Activated CD4-positive, alpha-beta T cell treated with anti-CD3 and anti-CD28 coated beads, Interleukin-2, Interleukin-6, amounts not matched to agents 100 ng/mL and 50 ng/mL, durations not matched to agents 16 hours and 8 hours (primary cell): ENCODE measurements at places on chromosomes 16 and 17.
A peak's percentile ranks its signal among the peaks of the same experiment; 100 is the strongest.

- DNase-seq, result no peak
Measured at GRCh38 chr16:77793417-77793816, 5.1 kb downstream of the VAT1L start.

DNA sequence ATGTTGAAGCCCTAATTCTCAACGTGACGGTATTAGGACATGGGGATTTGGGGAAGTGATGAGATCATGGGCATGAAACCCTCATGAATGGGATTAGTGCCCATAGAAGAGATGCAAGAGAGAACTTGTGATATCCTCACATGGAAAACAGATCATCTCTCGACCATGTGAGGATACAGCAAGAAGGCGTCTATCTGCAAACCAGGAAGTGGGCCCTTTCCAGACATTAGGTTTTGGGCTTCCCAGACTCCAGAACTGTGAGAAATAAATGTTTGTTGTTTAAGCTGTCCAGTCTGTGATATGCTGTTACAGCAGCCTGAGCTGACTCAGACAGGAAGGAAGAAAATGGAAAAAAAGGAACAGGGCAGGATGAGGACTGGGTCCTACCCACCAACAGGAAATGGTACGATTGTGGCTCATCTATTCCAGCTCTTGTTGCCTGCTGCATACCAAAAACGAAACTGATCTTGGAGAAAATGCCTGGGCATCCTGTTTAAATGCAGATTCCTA, 21.9 kb upstream of the SSTR2 start:
- peak; percentile 57 for DNase-seq

DNA sequence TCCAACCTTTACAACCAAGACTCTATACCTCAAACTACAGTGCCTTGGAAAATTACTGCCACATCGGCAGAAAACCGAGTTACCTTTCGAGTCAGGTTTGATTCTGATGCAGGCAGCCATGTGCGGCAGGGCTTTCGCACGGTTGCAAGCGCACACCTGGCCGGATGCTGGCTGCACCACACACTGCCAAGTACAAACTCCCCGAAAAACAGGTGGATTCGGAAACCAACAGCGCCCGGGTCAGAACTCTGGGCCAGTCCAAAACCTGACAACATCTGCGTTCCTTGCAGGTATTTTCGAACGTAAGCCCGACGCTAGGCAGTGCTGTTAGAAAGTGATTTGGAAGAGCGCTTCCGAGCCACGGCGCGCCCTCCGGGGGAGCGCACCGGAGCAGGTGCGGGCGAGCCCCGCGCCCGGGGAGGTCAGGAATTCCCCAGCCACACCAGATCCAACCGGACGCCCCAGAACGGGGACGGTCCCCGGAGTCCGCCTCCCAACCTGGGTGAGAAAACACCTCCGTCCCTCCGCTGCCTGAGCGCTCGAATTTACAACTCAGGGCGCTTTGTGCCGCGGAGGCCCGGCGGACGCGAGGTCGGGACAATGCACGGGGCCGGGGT, 1.2 kb downstream of the USP7 start:
- peak; percentile 55 for DNase-seq

GRCh38 chr17:75115555-75115954, 5.8 kb downstream of the ARMC7 start:
- DNase-seq, result no peak

GRCh38 chr16:49514073-49514980, 140.7 kb downstream of the C16orf78 start:
- no peak for DNase-seq

GRCh38 chr17:81066072-81066471, 31.1 kb downstream of the BAIAP2 start:
- no peak for DNase-seq

GRCh38 chr17:32570081-32570396, 83.2 kb downstream of the CDK5R1 start:
- no peak for DNase-seq

- DNase-seq, result no peak
Measured at GRCh38 chr17:61494325-61495160, 42.3 kb downstream of the TBX4 start.

DNA sequence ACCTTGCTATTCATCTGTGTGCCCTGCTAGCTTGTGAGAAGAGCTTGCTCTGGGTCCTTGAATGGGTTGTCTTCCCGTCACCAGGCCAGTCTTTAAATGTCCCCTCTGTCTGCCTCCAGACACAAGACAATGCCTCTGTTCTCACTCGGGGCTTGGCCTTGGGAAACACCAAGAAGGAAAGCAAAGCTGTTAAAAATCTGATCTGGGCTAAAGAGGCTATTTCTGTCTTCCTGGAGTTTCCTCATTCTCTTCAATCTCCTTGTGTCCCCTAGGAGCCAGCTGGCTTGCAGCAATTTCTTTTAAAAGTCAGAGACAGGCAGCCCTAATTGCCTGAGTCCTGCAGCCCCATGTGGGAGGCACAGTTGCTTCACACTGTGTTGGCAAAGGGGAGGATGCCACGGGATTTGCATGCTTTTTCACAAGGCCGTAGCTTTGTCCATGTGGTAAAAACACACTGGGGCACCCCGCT, 2.5 kb downstream of the DNAI2 start:
- no peak for DNase-seq

DNA sequence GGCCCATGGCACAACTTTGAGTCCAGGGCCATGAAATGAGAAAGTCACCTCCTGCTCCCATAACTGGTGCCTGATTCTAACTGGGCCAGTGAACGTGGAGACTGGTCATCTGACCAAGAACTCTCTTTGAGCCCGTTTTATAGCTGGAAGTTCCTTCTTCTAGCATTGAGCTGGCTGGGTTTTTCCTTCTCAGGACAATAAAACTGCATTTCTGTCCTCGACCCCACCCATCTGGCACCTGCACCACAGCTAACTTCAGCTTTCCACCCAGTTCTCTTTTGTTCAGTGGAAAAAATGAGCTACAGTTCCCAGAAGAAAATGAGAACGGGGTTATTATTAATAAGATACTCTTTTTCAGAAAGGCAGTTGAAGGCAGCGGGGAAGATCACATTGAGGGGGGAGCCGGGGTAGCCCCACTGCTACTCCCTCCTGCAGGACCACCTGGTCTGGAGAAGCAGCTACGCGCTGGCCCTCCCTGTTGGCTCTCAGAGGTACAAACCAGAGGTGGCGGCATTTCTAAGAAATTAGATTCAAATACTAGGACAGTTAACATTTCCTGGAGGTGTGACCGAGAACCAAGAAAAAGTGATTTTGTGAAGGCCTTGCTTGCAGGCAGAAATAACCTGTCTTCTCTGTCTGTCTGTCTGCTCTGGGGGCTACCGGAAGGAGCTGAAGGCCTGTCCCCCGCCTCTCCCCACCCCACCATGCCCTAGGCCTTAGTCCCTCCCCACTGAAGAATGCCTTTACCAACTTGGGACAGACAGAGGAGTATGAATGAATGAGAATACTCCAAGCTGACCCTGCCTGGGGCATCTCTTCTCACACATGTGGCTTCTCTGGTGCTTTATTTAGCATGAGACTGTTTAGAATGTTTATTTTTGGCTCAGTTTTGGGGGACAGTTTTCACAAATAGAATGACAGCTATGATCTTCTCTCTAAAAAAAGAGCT, 123.9 kb downstream of the XYLT1 start:
- peak; percentile 63 for DNase-seq

DNA sequence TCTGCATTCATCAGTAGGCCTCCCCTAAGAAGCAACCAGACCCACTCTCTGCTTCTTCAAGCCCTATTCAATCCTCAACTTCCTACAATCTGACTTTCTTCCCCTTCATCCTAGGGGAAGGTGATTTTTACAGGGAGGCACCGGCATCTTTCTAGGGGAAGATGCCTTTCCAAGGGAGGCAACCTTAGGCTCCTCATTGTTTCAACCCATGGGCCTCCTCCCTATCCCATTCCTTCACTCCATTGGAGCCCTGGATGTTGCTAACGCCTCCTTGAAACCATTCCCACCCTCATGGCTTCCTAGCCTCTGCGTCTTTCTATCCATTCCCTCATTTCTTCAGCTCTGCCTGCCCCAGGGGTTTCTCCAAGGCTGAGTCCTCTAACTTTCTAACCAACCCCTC, 2.7 kb upstream of the CUEDC1 start:
- DNase-seq, result no peak

GRCh38 chr17:42167807-42168206, 13.0 kb upstream of the RAB5C start:
- no peak for DNase-seq

- DNase-seq, result no peak
Measured at GRCh38 chr16:6105115-6105514, 1007.5 kb upstream of the EEF2KMT start.

DNA sequence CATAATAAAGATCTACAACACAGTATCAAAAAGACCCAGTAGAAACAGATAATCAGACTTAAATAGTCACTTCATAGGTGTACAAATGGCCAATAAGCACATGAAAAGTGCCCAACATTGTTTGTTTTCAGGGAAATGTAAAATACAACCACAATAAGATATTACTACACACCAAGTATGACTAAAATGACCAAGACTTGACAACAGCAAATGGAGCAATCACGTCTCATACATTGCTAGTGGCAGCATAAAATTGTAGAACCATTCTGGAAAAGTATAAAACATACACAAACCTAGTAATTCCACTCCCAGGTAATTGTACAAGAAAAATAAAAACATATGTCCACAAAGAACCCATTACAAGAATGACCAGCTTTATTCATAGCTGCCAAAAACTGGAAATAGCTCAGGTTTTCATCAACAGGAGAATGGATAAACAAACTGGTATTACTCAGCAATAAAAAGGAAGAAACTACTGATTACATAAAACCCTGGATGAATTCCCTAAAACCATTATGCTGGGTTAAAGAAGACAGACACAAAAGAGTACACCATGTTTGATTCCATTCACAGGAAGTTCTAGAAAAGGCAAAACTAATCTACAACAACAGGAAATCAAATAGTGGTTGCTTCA, 85.6 kb downstream of the TTC19 start:
- DNase-seq, result no peak

DNA sequence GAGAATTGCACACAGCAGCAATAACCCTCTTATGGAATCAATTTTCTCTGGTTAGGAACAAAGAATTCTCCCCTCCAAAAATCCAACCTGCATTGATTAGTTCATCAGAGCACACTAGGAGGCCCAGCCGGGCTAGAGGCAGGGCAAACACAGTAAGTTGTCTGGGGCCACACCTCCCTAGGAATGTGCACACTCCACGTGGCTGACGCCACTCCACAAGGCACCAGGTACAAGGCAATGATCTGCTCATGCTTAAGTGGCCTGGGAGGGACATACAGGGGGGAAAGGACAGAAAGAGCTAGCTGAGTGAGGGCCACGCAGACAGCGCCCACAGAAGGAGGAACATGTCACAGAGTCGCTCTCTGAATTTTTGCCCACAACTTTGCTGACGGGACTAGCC, 107.6 kb downstream of the SLC39A11 start:
- DNase-seq, result no peak

GRCh38 chr17:63286254-63286653, 159.9 kb downstream of the CYB561 start:
- no peak for DNase-seq

GRCh38 chr17:49574945-49575678, 559 bp upstream of the NXPH3 start:
- no peak for DNase-seq

DNA sequence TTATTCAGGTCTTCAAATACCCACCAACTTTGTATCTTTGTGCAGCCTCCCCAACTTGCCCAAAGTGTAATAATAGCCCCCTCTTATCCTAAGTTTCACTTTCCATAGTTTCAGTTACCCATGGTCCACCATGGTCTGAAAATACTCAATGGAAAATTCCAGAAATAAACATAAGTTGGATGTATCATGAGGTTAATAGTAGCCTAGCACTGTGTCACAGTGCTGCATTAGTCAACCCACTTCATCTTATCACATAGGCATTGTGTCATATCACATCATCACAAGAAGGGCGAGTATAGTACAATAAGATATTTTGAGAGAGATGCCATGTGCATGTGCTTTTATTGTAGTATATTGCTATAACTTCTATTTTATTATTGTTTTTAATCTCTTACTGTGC, 21.9 kb downstream of the OMG start:
- DNase-seq, result no peak

GRCh38 chr17:80829166-80829813, 162.4 kb upstream of the CHMP6 start:
- no peak for DNase-seq

DNA sequence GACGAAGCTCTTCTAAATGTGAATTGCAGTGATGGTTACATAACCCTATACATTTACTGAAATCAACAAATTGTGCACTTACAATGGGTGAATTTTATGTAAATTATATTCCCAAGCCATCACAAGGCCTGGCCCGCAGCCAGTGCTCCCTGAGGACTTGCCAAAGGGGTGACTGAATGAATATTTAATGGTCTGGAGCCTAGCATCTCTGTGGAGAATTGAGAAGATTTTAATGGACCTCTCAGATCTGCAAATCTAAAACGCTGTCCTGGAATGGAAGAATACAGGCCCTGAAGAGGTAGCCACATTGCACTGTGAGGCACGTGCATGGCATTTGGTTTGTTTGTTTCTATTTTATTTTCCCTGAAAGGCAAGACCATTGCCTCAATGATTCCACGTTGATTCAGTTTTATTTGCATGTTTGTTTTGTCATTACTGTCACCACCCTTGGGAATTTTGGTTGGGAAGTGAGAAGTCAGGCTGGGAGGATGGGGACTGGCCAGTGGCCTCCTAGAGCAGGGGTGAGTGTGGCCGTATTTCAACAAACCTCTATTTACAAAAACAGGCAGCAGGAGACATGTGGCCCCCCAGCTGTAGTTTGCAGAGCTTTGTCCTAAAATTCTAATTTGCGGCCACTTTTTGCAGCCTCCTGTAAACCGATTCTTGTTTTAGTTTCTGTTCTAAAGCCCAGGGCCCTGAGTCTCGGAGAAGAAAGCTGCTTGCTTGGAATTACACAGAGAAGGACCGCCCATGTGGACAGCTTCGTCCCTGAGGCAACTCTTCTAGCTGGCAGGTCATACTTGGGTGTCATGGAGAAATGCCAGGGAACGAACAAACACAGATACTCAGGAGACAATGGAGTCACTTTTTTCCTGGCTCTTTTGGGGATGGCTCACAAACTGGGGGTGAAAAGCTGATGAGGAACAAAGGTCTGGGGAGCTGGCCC, 40.5 kb upstream of the GCSH start:
- no peak for DNase-seq

GRCh38 chr16:84827897-84828296, 8.1 kb downstream of the CRISPLD2 start:
- no peak for DNase-seq

DNA sequence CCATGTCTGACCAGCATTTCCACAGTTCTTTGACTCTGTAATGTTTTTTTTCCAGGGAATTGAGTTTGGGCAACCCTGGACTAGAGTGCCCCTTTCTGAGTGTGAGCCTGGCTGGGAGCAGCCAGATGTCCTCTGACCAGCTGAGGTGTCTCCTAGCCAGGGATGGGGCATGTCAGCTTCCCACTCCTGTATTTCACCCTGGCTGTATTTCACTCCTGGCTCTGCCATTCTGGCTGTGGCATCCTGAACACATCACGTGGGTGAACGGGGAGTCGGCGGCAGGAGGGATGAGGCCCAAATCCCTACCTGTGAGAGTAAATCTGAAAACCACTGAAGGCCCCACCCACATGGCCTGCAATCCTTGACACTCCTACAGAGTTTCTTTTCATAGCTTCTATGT, 31.3 kb downstream of the KDM8 start:
- DNase-seq, result no peak
